ENCODE measurements at places on chromosomes 4 and X.

GRCh38 chr4:96649536-96649935 lies 809.6 kb downstream of the PDHA2 start:
- DNase-seq = no peak

GRCh38 chrX:132216806-132217202 lies 2.4 kb downstream of the RAP2C start:
- DNase-seq = no peak

GRCh38 chr4:8919651-8920288 lies 48.1 kb upstream of the HMX1 start:
- DNase-seq = peak; percentile 4

- peak; percentile 8 for DNase-seq
Observed at GRCh38 chr4:74543231-74543781, 98.4 kb downstream of the AREG start.

DNA sequence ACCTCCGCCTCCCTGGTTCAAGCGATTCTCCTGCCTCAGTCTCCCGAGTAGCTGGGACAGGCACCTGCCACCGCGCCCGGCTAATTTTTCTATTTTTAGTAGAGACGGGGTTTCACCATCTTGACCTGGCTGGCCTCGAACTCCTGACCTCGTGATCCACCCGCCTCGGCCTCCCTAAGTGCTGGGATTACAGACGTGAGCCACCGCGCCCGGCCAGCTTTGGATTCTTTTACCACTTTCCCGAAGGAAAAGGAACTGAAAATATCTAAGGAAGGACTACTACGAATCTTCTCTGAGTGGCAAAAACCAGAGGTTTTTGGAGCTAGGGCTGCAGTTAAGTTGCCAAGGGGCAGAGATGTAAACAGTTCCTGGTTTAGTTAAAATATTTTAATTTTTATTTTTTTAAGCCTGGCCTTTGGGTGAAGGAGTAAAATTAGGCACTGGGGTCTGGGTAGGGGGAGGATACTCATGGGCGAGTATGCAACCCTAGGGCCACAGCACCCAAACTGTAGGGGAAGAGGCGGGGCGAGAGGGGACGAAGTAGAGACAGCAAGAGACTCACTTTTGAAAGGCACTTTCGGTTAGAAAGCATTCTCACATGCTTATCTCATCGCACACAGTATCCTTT lies 525 bp upstream of the CISD2 start:
- DNase-seq = no peak

DNA sequence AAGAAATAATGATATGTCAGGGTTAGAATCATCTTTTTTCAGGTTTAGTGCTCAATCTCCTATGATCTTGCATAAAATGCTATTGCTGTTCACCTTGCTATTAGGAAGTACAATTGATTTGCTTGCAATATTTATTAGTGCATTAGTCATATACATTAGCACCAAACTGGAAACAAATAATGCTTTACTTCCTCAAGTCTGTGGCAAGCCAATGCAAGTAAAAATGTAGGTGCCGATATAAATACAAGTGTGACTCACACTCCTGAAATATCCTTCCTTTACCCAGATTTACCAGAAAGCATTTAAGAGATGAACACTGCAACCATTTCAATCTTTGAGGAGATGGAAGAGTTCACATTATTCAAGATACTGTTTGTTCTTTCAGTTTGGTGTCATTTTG lies 1487.7 kb upstream of the ADGRL3 start:
- DNase-seq = no peak

GRCh38 chr4:155546451-155546850 lies 120.2 kb upstream of the GUCY1A1 start:
- DNase-seq = no peak

DNA sequence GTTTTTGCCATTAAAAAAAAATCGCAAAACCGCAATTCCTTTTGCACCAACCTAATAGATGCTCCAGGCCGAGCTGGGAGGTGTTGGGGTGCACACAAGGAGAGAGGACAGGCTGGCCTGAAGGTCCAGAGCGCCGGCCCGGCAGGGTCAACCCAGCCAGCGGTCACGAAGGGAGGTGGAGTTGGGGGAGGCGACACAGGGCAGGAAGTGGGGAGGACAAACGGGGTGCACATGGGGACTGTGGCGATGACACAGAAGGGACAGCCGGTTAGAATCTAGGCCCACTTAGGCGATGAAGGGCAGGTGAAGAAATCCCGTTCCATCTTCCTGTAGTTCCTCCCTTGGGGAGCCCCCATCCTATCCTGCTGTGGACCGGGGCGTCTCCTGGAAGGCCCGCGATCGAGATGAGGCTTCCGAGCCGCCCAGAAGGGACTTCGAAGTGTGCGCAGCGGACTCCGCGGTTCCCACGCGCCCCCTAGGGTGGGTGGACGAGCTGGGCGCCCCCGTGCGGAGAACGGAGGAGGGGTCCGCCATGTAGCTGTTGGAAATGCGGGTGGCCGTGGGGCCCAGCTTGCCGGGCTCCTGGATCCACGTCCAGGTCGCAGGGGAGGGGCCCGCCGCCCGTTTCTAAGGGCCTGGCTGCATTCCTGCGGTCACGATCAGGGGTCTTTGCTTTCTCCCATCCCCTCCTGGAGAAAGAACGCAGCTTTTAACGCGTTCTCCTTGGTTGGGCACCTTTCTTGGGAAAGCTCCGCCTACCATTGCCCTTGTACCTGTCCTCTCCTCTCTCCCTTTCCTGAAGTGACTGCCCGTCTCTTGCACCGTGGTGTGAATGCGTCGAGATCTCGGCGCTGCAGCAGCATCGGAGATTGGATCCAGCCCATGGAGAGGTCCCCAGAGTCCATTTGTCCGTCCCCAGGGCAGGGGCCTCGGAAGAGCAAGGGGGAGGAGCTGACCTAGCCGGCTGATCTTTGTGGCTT lies 17.0 kb upstream of the HPF1 start:
- peak; percentile 22 for DNase-seq

DNA sequence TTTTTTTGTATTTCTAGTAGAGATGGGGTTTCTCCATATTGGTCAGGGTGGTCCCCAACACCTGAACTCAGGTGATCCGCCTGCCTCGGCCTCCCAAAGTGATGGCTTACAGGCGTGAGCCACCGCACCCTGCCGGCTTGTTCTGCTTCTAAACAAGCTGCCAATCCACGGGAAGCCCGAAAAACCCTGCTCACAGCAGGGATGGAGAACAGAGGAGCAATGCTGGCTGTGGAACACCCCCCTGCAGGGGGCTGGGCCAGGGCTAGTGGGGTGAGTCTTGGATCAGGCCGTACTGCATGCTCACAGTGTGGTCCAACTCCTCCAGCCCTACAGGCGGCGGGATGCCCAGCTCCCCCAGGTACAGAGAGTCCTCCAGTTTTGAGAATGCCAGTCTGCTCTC lies 38.1 kb upstream of the ARHGAP6 start:
- DNase-seq = no peak

DNA sequence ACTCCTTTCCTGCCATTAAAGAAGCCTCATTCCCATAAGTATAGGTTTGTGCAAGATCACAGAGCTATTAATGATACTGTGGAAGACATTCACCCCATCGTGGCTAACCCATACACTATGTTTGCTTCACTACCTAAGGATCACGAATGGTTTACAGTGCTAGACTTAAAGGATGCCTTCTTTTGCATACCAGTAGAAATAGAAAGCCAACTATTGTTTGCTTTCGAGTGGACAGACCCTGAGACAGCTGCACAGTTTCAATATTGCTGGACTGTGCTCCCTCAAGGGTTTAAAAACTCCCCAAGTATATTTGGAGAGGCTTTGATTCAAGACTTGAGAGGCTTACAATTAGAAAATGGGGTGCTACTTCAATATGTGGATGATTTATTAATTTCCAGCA lies 16.0 kb upstream of the PAPSS1 start:
- peak; percentile 15 for DNase-seq

DNA sequence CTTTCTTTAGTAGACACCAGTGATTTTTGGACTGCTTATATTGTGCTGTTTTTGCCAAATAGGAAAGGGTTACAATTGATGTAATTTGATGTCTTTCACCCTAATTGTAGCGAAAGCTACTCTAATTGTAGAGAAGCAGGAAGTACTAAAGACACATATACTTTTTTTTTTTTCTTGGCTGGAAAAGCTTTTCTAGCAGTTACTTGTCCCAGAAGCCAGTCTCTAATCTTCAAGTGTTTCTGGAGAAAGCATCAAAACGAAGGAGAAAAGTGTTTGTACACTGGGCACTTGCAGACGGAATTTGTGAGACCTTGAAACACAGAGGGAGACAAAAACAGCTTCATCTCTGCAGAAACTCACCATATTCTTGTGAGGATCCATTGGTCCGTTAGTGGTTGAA lies 616.5 kb upstream of the LCORL start:
- no peak for DNase-seq

DNA sequence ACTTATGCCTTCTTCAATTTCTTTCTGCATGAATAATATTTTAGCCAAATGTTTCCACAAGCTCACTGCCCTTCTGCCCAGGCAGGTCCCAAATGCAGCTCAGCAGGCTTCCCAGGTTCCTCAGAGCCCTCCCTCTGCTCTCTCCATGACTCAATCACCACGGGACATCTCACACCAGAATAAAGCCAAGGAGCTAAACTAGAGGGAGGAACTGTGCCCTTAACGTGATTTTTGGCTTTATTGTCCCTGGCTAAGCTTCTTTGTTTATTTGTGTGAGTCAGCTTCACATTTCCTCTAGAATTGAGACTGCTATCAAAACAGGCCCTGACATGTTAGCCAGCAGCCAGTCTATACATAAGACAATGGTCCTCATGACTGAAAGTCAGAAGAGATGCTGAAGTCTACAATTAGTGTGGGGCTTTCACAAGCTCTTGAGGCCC lies 186.4 kb upstream of the GALNT7 start:
- no peak for DNase-seq

GRCh38 chr4:52657292-52657617 lies 1.8 kb downstream of the USP46 start:
- no peak for DNase-seq

- DNase-seq = no peak
Observed at GRCh38 chr4:145679520-145679919, 426 bp upstream of the C4orf51 start.

DNA sequence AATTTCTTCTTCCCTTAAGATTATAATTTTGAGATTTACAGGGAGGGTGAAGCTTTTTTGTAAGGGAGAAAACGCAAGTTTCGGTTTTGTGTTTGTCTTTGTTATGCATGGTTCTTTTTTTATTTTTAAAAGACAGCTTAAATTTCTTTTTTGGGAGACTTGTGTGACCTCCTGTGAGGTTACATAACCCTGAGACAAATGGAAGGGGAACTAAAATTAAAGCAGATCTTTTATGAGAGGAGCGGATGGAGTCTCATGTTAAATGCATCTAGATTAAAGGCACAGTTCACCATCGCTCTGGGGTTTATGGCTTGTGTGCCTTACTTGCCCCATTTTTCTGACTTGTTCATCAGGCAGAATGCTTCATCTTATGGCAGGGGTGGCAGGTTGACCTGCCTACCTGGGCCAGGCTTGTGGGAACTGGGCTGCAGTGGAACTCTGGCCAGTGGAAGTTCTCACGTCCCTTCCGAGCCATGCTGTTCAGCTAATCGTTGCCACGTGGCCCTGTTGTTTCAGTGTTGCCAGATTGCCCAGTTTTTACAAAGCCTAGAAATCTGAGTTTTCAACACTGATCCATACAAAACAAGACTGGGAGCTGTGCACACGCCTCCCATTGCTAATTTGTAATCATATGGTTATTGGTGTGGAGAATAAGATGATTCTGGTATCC lies 291.8 kb downstream of the ARHGAP10 start:
- DNase-seq = no peak

GRCh38 chr4:109548655-109549054 lies 11.4 kb upstream of the MCUB start:
- no peak for DNase-seq

- DNase-seq = no peak
Observed at GRCh38 chr4:66032571-66032970, 362.3 kb upstream of the EPHA5 start.

DNA sequence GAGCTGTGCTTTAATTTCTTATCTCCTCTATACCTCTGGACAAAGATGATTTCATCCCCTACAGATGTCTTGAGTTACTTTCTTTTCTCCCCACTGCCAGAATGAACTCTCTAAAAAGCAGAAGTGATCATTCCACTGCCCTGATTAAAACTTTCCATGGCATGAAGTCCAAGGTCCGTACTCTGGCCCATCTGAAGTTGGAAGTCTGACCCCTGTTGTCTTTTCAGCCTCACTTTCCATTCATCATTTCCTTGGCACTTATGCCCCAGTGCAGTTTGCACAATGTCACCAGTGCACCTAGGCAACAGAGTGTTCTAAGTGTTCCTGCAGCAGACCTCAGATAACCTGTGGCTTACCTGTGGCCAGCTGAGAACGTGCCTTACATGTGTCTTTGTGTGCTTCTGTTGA lies 242.4 kb downstream of the FRAS1 start:
- DNase-seq = no peak

GRCh38 chrX:23694606-23695005 lies 27.3 kb downstream of the PRDX4 start:
- peak; percentile 67 for DNase-seq

DNA sequence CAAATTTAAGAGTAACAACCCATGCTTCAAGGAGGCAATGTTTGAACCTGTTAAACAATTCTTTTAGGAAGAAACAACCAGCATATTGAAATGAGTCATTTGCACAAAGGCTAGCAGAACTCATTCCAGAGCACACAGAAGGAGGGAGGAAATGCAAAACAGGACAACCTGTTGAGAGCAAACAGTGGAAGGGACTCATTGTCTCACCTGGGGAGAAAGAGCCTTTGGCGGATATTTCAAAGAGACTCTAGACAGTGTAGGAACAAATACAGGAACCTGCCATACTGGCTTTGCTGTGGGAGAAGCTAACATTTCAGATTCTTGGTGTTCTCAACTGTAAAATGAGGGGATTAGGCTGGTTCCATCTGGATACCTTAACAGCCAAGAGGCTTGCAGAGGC lies 14.8 kb upstream of the RASGEF1B start:
- no peak for DNase-seq

- DNase-seq = no peak
Observed at GRCh38 chr4:88955580-88956380, 101.2 kb downstream of the FAM13A start.

GRCh38 chr4:2767046-2767704 lies 11.0 kb upstream of the TNIP2 start:
- no peak for DNase-seq

DNA sequence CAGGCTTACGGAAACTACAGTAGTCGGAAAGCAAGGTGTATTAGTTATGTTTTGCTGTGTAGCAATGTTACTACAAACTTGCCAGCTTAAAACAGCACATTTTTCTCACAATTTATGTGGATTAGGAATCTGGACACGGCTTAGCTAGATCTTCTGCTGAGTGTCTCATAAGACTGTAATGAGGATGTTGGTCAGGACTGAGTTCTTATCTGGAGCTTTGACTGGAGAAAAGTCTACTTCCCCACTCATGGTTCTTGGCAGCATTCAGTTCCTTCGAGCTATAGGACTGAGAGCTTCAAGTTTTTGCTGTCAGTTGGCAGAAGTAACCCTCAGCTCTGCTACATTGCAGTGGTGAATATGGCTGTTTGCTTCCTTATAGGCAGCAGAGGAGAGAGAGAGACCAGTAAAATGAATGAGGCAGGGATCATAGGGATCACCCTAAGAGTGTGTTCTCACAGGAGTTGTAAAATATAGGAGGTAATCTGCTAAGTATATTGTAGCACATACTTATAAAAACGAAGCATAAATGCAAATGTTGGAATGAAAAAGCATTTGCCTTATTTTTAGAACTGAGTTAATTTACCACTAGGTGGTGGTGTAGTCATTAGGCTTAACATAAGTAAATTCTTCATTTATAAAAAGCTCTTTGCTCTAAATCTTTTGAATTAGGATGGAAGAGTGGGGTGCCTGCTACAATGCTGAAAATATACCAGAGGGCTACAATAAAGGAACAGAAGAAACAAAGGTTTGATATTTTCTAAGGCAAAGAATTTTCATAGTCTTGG lies 38.6 kb downstream of the ALG13 start:
- DNase-seq = no peak

- peak; percentile 57 for DNase-seq
Observed at GRCh38 chr4:95549246-95550114, 707 bp upstream of the UNC5C start.
